ENCODE measurements at places on chromosomes 2 and 18.

DNA sequence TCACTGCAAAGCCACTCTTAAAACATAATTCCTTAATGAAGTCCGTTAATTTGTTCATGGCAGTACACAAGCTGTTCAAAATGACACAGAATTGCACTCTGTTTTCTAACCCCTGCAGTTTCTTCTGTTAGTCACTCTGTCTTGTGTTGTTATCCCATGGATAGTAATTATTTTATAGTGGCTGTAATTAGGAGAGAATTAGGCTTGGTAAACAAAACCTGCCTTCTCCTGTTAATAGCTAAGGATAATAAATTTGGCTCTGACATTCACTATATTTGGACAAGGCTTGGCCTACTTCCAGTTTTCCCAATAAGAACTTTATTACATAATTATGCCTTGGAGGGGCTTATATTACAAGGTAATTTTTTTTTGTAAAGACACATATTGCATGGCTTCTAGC lies 330.3 kb upstream of the FIGN start:
- no peak for DNase-seq

DNA sequence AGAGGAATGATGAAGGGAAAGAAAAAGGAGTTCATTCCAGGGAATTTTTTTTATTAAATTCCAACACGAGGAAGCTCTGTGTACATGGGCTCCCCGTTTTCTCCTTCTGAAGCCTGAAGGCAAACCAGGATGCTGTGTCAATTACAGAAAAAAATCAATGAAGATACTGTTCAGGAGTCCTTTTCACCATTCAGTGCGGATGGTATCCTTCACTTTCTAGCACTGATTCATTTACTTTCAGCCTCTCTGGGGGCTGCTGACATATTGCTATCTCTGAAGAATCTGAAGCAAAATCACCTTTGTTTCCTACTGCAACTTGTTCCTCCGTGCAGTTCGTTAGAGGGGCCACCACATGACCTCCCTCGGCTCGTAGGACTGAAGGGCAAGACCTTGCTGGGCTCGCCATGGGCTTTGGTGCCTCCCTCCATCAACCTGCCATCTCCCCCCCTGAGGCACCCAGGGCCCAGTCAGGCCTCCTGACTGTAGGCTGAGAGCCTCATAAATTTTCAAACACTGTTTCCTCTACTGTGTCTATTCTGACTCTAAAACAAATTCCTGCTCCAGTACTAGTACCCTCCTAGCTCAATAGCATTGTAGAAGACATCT lies 25.5 kb upstream of the ST8SIA3 start:
- no peak for DNase-seq

GRCh38 chr18:61651880-61652268 lies 240.9 kb downstream of the RNF152 start:
- no peak for DNase-seq

DNA sequence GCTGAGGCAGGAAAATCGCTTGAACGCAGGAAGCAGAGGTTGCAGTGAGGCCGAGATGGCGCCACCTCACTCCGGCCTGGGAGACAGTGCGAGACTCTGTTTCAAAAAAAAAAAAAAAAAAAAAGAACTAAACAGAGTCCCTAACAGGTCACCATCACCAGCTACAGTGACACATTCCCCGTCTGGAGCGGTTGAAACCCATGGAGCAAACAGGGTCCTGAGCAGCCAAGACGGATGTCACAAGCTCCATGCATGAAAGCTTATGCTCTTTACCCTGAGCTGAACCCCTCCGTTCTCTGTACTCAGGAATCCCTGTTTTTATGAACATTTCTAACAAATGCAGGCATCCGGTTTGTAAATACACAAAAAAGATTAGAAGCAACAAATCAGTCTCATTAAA lies 55.9 kb upstream of the LAPTM4A start:
- DNase-seq, result no peak

GRCh38 chr2:11562476-11562875 lies 28.6 kb downstream of the GREB1 start:
- no peak for DNase-seq

- no peak for DNase-seq
These were observed 64.4 kb downstream of the RPIA start for GRCh38 chr2:88755836-88756235.

DNA sequence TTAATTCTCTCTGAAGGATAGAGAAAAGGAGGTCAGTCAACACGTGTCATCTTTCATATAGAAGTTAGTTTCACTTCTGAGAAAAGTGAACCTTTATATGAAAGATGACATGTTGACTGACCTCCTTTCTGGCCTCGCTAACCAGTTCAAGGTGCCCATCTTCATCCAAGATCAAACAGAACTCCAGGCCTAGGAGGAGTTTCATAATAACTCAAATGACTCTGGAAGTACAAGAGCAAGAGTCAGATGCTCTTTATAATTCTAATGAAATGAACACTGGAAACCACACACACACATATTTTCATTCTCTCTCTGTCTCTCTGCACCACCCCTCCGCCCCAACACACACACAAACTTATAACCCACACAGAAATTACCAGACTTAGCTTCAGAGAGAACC lies 16.3 kb downstream of the ANKRD44 start:
- peak; percentile 53 for DNase-seq

- DNase-seq, result no peak
These were observed 39.1 kb upstream of the IGFBP2 start for GRCh38 chr2:216594081-216594480.

DNA sequence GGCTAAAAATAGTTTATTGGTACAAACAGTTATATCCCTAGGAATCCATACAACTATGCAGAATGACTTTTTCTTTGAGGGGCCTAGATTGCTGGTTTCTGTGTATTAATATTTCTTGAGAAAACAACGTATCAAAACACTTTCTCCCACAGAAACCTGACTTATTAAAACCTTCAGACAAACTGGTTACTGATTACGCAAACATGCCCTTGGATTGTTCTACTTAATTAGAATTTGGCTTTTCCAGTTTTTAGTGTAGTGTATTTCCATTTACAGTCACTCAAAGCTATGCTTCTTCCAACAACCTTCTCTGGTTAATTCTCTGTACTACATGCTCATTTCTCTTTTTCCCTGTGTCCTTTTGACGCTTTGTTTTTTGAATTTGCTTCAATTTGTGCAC lies 20.0 kb downstream of the VAPA start:
- DNase-seq, result no peak

DNA sequence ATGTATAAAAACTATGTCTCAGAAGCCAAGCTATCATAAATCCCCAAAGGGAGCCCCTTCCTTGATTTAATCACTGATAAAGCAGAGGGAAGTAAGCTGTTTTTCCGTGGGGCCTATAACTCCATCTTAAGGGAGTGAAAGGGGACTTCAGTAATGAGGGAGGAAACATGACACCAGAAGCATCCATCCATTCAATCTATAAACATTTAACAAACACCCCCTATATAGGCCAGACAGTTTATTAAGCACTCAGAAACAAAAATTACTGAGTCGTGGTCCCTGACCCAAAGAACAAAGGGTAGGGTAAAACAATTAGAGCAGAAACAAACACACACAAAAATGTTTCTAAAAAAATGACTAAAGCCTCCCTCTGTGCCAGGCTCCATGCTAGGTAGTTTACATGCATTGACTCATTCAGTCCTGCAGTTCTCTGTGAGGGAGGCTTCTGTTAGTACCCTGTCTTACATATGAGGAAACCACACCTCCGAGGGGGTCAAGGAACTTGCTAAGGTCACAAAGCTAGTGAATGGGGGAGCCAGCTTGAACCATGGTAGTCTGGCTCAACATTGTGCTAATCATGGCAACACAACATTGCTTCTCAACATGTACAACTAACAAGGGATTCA lies 472.1 kb downstream of the CDH2 start:
- DNase-seq, result no peak

GRCh38 chr2:168207851-168208250 lies 39.5 kb downstream of the STK39 start:
- DNase-seq, result no peak

GRCh38 chr18:59822612-59823550 lies 76.9 kb upstream of the PMAIP1 start:
- DNase-seq, result no peak

DNA sequence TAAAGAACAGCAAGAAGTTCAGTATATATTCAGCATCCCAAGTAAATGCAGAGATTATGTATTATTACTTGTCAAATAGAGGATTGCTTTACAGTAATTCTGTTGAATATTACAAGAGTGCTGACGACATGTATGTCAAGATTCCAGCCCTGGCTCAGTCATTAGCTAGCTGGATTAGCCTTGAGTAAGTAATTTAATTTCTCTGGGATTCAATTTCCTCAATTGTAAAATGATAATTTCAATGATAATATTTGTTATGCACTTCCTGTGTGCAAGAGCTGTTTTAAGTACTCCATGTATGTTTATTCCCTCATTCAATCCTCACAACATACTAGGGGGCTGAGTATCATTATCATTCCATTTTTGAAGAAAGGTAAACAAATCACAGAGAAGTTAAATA lies 44.0 kb downstream of the TCF4 start:
- no peak for DNase-seq

DNA sequence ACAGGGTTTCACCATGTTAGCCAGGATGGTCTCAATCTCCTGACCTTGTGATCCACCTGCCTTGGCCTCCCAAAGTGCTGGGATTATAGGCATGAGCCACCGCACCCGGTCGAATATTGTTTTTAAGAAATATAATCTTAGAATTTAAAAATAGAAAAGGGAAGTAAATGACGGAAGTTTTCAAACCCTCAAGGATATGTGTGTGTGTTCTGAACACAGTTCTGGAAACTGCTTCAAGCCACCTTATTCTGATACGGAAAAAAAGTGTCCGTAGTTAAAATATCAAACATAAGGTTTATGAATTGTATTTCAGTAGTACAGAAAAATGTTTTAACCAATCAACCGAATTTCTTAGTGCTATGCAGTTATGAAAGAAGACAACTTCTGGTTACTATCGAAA lies 115.9 kb downstream of the UPP2 start:
- DNase-seq, result no peak

DNA sequence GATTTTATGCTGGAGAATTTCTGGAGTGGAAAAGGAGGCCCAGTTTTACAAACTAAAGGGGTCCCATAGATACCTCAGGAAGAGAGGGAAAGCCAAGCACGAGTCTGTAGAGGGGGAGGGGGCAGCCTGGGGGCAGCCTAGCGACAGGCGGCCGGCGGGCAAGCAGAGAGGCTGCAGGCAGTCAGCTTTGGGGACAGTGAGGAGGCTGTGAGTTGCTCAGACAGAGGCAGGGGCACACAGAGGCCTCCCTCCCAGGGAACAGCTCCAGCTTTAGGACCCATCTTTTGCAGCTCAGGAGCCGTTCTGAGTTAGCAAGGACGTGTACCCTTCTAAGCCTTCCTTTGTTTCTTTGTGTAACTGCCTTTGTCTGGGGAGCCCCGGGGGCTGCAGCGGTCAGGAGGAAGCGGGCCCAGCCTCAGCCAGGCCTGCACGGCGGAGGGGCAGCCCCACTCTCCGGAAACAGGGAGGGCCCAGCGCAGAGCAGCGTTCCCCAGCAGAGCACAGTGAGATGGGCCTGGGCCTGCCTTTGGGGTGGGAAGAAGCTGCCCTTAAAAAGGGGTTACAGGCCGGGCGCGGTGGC lies 41.1 kb upstream of the RALBP1 start:
- no peak for DNase-seq

GRCh38 chr18:8801263-8801901 lies 96.0 kb downstream of the MTCL1 start:
- DNase-seq, result no peak

GRCh38 chr2:162926907-162927306 lies 88.3 kb upstream of the KCNH7 start:
- no peak for DNase-seq

GRCh38 chr2:234873828-234874173 lies 78.0 kb upstream of the SH3BP4 start:
- no peak for DNase-seq

GRCh38 chr2:11073251-11073650 lies 82.0 kb upstream of the SLC66A3 start:
- DNase-seq, result no peak

DNA sequence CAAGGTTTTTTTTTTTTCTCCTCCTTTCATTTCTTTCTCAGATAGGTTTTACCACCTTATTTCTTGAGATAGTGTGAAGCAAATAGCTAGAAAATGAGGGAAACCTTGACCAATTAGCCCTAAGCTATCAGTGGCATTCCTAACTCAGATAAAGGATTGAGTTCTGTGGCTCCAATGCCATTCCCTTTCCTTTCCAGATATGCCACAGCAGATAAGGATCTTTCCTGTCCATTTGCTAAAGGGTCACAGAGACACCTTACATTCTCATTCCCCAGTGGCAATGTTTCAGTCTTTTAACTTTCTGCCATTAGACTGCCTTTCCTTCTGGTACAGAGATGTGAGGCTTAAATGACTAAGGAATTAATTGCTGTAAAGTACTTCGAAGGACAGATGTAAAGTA lies 81.7 kb downstream of the MGAT5 start:
- DNase-seq, result no peak

- DNase-seq, result no peak
These were observed 30.3 kb downstream of the GPR75 start for GRCh38 chr2:53829273-53829979.
